ENCODE measurements at places on chromosomes 4 and X. TPM values are rescaled to one million over a fixed set of nuclear protein-coding genes. Genes with fewer than 3 reads are reported as not detected.

Gene PHEX
- total RNA-seq, result 4.9 TPM

Gene DUSP9
- 0.35 TPM for total RNA-seq

Gene SMC1A
- 15.5 TPM for total RNA-seq

Gene CDKL2
- total RNA-seq, result 0.22 TPM

Gene YIPF6
- 27.3 TPM for total RNA-seq

Gene CAPN6
- total RNA-seq, result 253 TPM

Gene RUFY3
- 81.3 TPM for total RNA-seq

Gene TCEAL5
- total RNA-seq, result 2.9 TPM

Gene PF4V1
- total RNA-seq, result 0.27 TPM

Gene FGB
- 1.0 TPM for total RNA-seq

Gene NUDT11
- 4.7 TPM for total RNA-seq

Measured in muscle of leg (tissue), 16 donors.